Dorsolateral prefrontal cortex (tissue), 122 donors: ENCODE measurements at places on chromosomes 2 and 18.

DNA sequence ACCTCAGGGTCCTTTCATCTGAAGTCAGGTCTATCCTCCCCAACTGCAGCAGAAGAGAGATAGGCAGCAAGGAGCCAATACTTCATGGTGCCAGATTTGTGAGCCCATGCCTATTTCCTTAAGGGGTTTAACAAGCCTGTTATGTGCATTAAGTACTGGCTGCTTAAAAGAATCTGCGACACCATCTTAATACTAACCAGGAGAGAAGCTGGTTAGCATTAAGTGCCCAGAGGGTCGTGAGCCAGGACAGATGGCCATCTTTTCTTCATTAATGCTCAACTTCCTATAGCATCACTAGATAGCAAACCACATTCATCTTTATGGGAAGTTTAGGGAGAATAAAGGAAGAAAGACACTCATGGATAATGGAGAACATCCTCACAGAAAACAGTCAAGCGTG is 289.1 kb downstream of the ETAA1 start:
- DNase-seq: no peak

DNA sequence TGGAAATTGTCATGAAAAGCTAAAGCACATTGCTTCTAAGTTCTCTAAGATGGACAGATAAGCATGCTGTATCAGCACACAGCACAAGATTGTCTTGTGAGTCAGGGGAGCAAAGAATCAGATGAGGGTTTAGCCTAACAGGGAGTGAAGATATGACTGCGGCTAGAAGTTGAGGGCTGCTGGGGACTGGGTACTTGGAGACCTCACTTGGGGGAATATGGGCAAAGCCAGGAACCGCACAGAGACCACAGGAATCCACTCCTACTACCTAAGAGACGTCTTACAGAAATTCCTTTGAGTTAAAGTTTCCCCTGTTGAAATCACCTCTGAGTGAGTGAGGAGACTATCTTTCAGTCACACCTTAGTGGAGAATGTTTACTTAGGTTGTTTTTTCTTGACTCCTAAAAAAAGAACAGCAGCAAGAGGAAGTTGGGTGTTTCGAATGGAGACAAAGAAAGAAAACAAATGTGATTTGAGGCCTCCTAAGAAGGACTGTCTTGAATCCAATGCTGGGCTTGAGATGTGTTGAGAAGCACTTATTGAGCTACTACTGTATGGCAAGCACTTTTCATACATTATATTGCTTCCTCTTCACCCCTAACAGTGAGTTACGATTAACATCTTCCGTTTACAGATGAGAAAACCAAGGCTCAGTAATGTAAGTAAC is 100.7 kb downstream of the ANKRD44 start:
- no peak for DNase-seq

- DNase-seq: no peak
Measured at GRCh38 chr2:218023636-218024035, 20.8 kb upstream of the TNS1 start.

GRCh38 chr18:2984091-2984490 is 28.9 kb downstream of the LPIN2 start:
- DNase-seq: no peak

- DNase-seq: no peak
Measured at GRCh38 chr2:207960911-207961310, 64.4 kb downstream of the PLEKHM3 start.

DNA sequence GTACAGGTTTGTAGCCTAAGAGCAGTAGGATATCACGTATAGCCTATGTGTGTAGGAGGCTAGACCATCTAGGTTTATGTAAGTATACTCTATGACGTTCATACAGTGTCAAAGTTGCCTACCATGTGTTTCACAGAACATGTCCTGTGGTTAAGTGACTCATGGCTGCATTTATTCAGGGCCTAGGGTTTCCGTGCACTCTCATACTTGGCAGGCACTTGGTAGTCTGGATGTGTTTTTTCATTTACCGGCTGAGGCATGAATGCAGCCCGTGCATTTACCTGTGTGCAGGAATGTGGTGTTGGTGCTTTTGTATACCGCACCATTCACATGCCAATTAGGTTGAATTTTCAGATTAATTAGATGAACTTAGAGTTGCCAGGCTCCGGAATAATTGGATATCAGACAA is 43.4 kb downstream of the MYL12B start:
- DNase-seq: no peak

- no peak for DNase-seq
Measured at GRCh38 chr2:44205169-44205568, 36.5 kb downstream of the PPM1B start.

DNA sequence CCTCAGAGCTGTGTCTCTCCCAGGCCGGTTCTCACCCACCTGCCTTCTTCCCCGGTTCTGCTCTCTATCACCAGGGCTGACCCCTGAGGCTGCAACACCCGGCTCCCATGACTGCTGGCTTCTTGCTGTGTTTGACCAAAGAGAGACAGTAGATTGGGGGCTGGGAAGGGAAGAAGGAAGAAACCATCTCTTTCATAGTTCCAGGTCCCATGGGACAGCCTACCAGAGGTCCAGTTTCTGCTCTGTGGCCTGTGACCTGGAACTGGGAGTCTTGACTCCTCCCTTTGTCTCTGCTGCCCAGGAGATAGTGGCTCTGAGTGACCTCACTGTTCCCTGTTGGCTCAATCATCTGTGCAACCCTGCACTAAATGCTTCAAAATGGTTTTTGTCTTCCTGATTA is 38.1 kb downstream of the ALPK2 start:
- DNase-seq: no peak
